ENCODE measurements at places on chromosomes 2 and 18.

DNA sequence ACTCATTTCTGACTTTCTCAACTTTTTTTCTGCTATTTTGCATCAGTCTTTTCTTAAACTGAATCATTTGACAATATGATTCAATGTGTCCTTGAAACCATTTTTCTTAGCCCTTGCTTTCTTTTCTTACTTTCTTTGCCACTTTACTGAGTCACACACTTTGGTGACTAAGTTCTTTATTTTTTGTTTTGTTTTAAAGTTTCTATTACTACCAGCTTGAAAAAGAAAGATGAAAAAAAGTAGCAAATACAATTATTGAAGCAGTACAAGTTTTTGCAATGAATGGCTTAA, 116.5 kb downstream of the DOCK10 start:
- DNase-seq, result no peak

DNA sequence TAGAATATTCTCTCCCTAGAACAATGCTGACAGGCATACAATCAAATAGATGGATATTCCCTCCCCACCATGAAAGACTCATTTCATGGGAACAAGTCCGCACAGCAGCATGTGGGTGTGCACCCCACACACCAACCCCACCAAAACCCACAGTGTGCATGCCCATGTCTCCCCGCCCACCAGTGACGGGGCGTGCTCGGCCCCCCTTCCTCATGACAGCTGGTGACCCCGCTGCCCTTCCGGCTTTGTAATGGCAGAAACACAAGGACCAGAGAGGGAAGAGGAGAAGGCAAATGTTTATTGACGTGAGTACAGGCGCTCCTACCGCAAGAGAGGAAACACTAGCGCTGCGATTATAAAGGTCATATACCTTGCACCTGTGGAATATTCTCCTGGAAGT, 30.8 kb upstream of the ODC1 start:
- no peak for DNase-seq

DNA sequence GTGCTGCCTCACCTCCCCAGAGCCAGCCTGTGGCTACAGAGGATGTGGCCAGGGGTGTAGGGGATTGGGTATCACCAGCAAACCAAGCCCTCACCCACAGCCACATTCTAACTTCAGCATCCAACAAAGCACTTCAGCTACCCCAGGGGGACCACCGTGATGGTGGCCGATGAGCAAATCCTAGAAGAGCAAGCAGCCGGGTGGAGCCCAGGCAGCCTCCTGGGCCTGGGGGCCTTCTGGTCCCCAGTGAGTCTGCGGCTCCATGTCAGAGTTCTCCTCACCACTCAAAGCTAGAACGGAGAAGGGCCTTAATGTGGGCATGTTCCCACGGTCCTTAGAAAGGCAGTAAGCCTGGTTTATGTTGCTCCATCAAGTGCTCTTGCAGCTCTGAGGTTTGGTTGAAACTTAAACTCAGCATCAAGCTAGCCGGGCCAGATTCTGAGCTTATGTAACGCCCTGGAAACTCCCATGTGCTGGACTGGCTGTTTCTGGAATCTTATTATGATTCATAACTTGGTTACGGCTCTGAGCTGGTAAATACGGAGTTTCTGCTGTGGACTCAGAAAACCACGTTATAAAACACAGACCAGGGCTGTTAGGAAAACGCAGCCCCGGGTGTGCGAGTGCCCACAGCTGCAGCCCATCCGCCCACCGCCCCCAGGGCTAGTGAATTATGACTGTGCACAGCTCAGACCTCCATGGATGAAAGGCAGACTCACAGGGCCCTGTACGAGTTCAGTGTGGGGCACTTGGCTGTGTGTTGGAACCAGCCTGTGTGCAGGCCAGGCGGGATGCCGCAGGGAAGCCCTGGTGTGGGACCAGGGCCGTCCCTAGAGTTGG, 99.8 kb downstream of the SEPTIN10 start:
- no peak for DNase-seq

- peak; percentile 7 for DNase-seq
These were observed 1.6 kb downstream of the TSHZ1 start for GRCh38 chr18:75211953-75212750.

DNA sequence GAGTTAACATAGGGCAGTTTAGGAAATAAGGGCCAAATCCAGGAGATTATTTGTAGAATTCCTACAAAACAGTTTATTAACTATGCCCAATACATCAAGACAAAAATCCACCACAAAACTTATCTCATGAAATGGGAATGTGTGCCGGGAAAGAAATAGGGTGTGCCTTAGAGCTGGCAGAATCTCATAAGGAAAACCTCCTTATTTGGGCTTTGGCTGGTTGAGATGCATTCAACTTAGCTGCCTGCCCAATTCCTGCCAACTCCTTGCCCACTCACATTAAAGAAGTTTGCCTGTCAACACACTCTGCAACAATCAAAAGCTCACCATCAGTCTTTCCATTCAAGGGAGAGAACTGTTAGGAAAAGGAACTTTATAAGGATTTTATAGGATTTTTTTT, 500.6 kb downstream of the SATB2 start:
- DNase-seq, result no peak

GRCh38 chr2:25606892-25607291, 66.5 kb downstream of the DTNB start:
- peak; percentile 49 for DNase-seq

Measured in MM.1S (cell line).